ENCODE measurements at places on chromosomes 5 and 9.

- no peak for DNase-seq
Measured at GRCh38 chr5:10506535-10506934, 57.3 kb upstream of the ANKRD33B start.

GRCh38 chr5:1212881-1213280 is 11.5 kb downstream of the SLC6A19 start:
- DNase-seq: no peak

DNA sequence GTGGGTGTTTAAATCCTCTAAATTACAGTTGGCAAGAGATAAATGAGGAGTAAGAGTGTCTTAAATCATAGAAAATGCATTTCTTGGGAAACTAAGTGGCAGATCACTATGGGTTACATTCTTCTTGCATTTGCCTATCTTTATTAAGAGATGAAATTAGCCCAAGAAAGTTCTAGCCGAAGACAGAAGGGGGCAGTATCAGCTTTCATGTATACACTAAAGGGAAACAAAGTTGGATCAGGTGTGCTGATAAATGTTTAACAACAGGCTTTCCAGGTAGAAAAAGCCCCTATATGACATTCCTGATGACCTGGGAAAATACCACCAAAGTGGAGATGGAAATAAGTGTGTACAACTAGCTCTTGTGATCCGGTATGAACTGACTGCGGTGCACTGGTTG is 81.9 kb upstream of the TLR4 start:
- DNase-seq: no peak

DNA sequence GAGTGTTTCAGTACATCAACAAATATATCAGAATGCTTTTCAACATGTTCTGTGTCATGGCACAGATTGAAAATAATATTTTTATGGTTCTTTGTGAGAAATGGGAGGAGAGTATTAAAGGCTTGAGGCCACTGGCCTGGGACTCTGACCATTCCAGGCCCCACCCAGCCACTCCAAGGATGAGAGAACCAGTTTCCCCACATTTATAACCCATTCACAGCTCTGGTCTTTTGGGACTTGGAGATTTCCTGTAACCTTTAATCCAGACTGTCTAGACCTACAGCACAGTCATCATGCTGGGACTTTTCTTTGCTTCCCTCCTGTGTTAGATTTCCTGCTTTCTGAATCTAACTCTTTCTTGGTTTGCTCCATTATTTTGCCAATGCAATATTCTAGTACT is 389.6 kb downstream of the KIAA0825 start:
- DNase-seq: no peak

- peak; percentile 26 for DNase-seq
Measured at GRCh38 chr9:137619240-137620047, 639 bp downstream of the EHMT1 start.

DNA sequence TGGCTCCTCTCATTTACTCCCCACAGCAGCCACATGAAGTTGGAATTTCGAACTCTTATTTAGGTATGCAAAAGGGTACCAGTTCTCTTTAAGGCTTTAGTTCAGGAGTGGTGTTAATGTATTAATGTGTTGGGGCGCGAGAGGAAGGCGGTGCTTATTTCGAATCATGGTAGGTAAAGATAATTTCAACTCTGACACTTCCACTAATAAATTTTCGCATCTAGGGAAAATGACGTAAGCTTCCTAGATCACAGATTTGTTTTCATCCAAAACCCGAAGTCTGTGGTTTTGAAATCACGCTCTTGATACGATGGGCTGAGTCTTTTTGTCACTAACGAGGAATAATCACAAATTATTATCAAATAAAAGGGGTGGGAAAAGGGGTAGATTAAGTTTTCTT is 681 bp downstream of the PPWD1 start:
- no peak for DNase-seq

DNA sequence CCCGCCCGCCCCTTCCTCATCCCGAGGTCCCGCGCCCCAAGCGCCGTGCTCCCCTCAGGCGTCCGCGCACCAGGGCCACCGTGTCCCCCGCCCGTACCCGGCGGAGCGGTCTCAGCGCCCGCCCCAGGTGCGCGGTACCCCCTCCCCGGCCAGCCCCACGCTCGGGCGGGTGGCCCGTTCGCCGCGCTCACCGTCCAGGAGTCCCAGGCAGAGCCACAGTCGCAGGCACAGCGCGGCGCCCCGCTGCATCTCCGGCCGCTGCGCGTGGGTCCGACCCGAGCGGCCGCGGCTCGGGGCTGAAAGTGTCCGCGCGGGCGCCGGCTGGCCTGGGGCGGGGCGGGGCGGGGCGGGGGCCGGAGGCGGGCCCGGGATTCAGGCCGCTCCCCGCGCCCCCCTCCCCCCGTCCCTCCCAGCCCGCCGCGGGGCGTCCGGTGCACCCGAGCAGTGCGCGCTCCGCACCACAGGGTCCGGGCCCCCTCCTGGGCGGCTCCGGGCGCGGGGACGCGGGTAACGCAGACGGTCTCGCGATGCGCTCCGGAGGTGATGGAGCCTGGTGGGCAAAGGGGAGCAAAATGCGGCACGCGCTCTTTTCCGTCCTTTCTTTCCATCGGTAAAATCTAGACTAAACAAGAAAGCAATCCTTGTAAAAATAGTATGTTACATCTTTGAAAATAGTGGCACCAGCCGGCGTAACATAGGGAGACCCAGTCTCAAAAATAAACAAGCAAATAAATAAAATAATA is at the start of gene FLT4:
FLT4 (minus strand) TSS at position 304 of the 743 bp plus-strand sequence; CDS start at position 249, 55 bp downstream.
- DNase-seq: no peak

DNA sequence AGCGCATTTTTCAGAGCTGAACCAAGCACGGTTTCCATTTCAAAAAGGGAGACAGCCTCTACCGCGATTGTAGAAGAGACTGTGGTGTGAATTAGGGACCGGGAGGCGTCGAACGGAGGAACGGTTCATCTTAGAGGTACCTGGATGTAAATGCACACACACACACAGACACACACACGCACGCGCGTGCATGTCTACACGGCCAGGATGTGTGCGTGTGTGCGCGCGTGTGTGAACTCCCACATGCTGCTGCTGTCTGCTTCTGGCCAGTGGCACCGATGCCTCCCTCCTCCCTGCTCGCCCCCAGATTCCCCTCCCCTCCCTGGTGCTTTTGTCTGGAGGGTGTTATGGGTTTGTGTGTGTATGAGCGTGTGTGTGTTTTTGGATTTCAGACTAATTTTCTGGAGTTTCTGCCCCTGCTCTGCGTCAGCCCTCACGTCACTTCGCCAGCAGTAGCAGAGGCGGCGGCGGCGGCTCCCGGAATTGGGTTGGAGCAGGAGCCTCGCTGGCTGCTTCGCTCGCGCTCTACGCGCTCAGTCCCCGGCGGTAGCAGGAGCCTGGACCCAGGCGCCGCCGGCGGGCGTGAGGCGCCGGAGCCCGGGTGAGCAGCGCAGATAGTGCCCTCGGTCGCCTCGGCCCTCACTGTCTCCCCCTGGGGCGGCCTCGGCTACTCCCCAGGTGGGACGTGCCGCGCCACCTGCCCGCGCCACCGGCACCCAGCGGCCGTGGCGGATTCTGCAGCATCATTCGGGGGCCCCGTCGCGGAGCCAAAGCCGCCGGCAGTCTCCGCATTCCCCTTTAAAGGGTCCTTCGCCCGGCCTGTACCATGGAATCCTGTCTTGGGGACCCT is at the start of gene NTRK2:
NTRK2 (plus strand) TSS at position 442 of the 850 bp plus-strand sequence. CDS start 1,020 bp downstream, outside the sequence.
- DNase-seq: peak; percentile 23

- peak; percentile 79 for DNase-seq
Measured at GRCh38 chr9:127877566-127877998, at the start of gene AK1. TSS of gene AK1 (minus strand) at chr9:127877675. CDS start at chr9:127874617, 3,058 bp downstream.

GRCh38 chr9:20152151-20152725 is 363.4 kb upstream of the SLC24A2 start:
- DNase-seq: no peak

DNA sequence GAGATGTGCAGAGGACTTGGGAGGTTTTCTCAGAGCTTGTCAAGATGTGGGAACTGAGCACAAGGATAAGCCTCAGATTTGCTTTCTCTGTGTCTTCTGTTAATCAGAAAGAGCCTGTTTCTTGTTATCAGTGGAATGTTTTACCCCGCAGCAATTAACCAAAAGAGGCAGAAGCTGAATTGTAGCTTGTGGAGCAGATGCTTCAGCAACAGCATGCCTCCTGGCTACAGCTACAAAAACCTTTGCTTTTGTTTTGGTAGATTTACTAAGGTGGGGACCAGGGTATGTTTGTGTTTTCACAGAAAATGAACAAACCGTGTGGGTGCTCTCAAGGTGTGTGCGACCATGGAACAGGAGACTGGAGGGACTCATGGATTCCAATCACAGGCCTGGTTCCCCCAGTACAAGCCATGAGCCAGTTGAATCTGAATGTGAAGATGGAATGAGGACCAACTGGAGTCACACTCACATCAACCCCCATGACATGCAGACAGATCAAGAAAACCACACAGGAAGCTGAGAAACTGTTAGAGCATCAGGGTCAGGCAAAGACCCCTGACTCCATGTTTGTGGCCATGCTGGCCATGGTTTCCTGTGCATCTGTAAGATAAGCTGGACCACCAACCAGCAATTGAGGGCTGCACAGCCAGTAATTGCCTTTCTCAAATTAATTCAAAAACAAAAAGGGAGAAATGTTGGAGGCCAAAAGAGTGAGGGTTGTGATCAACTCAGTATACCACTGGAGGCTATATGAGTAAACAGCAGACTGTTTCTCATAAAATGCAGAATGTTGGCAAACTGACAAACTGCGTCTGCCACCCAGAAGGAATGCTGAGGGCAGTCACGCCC is 6.9 kb downstream of the UGT3A2 start:
- peak; percentile 38 for DNase-seq

GRCh38 chr5:617896-618295 is 5.8 kb downstream of the CEP72 start:
- no peak for DNase-seq

DNA sequence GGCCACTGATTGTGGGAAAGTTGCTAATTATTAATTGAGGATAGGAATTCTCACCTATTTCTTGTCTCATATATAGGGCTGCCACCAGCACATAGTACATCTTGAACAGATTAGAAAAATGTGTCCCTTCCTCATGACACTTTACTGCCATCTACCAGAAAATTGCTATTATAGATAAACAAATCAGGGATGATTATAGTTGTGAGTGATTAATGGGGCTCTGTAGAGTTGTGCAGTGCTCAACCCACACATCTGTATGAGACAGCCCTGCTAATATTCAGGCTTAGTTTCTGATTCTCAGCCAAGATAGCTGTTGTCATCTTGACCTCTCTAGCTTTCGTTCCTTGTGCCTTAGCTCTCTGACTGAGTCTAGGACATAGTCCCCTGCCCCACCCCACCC is 373.3 kb downstream of the TLE4 start:
- no peak for DNase-seq

- DNase-seq: no peak
Measured at GRCh38 chr5:44691802-44692201, 116.9 kb upstream of the MRPS30 start.

GRCh38 chr9:75891277-75891741 is 836 bp downstream of the PCSK5 start:
- DNase-seq: no peak

- DNase-seq: no peak
Measured at GRCh38 chr5:53929570-53929969, 369.1 kb downstream of the NDUFS4 start.

DNA sequence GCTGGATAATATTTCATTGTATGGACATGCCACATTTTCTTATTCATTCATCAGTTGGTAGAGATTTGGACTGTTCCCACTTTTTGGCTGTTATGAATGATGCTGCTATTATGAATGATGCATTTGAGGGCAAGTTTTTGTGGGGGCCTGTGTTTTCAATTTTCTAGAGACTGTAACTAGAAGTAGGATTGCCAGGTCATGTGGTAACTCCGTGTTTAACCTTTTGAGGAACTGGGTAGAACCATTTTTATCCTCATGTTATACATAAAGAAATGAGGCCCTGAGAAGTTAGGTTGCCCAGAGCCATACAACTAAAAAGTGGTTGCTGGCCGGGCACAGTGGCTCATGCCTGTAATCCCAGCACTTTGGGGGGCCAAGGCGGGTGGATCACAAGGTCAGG is 22.4 kb upstream of the STRBP start:
- DNase-seq: no peak

DNA sequence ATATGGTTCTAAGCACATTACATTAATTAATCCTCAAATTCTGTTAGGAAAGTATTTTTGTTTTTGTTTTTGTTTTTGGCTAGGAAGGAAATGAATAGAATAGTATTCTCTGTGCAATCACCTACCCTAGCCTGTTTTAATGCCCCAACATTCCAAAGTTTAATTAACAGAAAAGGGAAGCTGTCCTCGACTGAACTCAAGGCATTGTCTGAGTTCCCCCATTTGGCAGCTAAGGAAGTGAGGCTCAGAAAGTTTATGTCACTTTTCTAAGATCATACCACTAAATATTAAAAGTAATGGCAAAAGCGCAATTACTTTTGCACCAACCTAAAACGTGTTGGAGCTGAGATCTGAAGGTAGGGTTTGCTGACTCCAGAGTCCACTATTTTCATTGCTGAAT is 59.8 kb downstream of the FGF1 start:
- no peak for DNase-seq

DNA sequence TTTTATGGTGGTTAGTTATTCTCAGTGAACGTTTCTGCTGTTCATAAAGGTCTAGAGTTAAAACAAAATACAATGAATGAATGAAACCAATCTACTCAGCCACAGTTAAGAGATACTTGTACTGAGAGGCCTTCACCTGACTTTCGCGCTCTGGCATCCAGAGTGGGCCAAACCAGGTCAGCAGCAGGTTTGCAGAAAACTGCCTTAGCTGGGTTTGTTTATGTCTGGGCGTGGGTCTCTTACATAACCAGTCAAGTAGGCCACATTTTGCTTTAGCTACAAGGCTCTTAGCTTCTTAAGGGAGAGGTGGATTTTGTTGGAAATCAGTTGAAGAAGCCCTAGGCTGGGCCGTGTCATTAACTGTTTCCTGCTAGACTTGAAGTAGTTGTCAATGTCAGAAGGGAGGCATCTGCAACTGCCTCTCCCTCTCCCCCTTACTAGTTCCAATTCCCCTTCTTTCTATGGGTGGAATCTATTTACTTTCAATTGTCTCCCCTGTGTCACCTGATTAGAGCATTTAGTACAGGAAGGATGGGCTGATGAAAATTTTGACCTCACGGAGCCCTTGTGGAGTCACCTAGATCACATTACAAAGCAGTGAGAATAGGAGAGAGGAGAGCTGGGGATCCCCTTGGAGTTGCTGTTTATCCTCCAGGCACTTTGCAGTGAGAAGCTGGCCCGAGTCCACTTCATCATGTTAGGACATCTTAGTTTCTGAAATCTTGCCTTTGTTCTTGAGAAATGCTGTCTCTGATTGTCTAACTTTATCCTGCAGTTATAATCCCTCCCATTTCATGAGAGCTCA is 200.5 kb downstream of the ARHGEF28 start:
- DNase-seq: peak; percentile 42

- DNase-seq: peak; percentile 2
Measured at GRCh38 chr9:118609355-118610044, 759.7 kb downstream of the BRINP1 start.

GRCh38 chr9:126965541-126966428 is 51.2 kb downstream of the RALGPS1 start:
- DNase-seq: peak; percentile 34

DNA sequence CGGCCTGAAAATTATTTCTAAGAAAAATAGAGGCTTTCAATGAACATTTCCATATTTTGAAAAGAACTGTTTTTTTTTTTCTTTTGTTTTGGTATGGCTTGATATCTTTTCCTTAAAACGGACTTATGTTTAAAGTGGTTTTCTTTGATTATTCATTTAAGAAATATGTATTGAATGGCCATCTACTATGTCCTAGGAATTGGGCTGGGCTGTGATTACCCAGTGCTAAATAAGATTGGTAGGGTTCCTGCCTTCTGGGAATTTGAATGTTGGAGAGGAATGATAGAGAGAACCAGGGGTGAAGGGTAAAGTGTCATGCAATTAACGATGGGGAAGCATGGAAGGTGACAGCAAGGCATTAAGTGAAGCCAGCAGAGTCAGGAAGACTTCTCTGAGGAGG is 33.2 kb downstream of the TNFSF8 start:
- DNase-seq: no peak

GRCh38 chr9:112605963-112606699 is 111.8 kb downstream of the INIP start:
- DNase-seq: no peak
